WTC11 (cell line): ENCODE measurements at places on chromosomes 4 and X. TPM values are rescaled to one million over a fixed set of nuclear protein-coding genes. Genes with fewer than 3 reads are reported as not detected.

The ARHGEF6 gene
- 5.1 to 5.6 TPM (median 5.2 TPM) in 3 replicates for total RNA-seq

The CT47B1 gene
- not detected in 3 replicates for total RNA-seq

The ANXA10 gene
- total RNA-seq, result not detected in 3 replicates

The IGFBP7 gene
- total RNA-seq, result 1.0 to 1.5 TPM (median 1.4 TPM) in 3 replicates

DNA sequence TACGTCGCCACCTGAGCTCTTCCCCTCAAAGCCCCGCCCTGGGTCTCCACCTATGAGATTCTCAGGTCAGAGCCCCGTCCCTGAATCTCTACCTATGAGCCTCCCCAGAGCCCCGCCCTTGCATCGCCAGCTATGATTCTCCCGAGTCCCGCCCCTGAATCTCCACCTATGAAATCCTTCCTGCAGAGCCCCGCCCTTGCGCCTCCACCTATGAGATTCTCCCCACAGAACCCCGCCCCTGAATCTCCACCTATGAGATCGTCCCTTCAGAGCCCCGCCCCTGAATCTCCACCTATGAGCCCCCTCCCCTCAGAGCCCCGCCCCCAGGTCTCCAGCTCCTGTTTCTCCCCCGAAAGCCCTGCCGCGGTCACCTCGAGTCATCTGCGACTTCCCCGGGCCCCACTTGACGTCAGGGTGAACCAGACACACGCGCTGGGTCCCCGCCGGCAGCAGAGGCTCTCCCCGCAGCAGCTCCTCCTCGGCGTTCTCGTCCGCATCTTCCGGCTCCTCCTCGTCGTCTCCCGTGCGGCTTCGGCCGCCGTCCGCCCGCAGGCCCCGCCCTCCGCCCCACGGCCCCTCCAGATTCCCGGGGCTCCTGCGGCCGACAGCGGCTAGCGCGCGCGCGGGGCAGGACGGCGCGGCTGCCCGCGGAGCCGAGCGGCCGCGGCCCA lies 393 bp downstream of the GTPBP6 start:
- peak overlapping the region; percentile 83 for H3K4me3 ChIP-seq
- peak; percentile 100 for DNase-seq
- H3K27ac ChIP-seq, result peak overlapping the region; percentile 94
- peaks cover 3% of the 10 kb centered on the region; the same call in 1 of the 2 replicates for H3K27me3 ChIP-seq
- H3K4me1 ChIP-seq, result peaks cover 9% of the 10 kb centered on the region

DNA sequence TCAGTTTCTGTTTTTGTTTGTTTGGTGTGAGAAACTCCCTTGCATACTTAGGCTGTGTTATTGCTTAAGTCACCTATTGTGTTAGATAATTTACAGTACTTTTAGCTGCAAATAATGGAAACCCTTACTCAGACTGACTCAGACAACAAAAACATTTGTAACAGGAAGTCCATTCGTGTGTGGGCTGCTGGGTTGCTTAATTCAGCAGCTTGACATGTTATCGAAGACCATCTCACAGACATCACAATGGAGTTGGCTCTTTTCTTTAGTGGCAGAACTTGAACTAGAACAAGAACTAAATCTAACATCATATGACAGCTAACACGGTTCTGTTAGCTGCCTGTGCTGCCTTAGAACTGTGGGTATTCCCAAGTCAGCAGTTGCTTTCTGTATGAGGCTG lies 9.9 kb upstream of the GABRE start:
- no peaks in the 10 kb centered on the region for H3K36me3 ChIP-seq
- DNase-seq, result no peak
- no peaks in the 10 kb centered on the region for H3K27me3 ChIP-seq
- H3K4me1 ChIP-seq, result peaks cover 7% of the 10 kb centered on the region
- no peak overlapping the region for H3K27ac ChIP-seq

DNA sequence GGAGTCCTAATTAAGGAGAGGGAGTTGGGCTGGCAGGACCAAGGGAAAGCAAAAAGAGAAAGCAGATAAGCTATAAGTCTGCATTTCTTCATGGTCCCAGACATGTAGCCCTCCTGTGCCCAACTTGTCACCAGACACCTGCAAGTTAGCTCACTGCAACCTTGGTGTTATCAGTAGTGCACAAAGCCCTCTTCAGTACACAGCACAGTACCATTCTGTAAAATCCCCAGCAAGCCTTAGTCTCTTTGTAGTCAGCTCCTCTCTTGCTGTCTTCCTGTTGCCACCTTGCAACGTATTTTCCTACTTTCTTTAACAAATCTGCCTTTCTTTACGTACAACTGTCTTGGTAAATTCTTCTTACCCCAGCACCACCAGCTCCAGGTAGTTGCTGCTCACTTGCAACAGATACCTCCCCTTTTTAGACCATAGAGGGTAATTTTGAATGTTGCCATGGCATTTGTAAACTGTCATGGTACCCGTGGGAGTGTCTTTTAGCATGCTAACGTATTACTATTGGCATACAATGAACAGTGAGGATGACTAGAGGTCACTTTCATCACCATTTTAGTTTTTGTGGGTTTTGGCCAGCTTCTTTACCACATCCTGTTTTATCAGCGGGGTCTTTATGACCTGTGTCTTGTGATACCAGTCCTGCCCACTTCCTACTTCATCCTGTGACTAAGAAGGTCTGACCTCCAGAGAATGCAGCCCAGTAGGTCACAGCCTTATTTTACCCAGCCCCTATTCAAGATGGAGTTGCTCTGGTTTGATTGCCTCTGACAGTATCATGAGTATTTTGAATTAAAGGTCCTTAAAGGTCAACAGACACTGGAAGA lies 28.3 kb upstream of the AP1S2 start:
- H3K4me3 ChIP-seq, result no peak overlapping the region
- no peak overlapping the region for H3K27ac ChIP-seq
- H3K27me3 ChIP-seq, result no peaks in the 10 kb centered on the region; the same call in 1 of the 2 replicates
- no peak for DNase-seq

DNA sequence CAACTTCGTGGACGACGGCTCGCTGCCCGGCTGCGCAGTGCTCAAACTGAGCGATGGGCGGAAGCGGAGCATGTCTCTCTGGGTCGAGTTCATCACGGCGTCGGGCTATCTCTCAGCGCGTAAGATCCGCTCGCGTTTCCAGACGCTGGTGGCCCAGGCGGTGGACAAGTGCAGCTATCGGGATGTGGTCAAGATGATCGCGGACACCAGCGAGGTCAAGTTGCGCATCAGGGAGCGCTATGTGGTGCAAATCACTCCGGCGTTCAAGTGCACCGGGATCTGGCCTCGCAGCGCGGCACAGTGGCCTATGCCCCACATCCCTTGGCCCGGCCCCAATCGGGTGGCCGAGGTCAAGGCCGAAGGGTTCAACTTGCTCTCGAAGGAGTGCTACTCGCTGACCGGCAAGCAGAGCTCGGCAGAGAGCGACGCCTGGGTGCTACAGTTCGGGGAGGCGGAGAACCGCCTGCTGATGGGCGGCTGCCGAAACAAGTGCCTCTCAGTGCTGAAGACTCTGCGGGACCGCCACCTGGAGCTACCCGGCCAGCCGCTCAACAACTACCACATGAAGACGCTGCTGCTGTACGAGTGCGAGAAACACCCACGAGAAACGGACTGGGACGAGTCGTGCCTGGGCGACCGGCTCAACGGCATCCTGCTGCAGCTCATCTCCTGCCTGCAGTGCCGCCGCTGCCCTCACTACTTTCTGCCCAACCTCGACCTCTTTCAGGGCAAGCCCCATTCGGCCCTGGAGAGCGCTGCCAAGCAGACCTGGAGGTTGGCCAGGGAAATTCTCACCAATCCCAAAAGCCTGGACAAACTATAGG lies 1.5 kb downstream of the MAB21L2 start:
- peak overlapping the region; percentile 86 for H3K4me3 ChIP-seq
- H3K4me1 ChIP-seq, result peaks cover 59% of the 10 kb centered on the region
- no peak overlapping the region for H3K27ac ChIP-seq
- peaks cover 79% of the 10 kb centered on the region for H3K27me3 ChIP-seq
- peak; percentile 49 for DNase-seq

DNA sequence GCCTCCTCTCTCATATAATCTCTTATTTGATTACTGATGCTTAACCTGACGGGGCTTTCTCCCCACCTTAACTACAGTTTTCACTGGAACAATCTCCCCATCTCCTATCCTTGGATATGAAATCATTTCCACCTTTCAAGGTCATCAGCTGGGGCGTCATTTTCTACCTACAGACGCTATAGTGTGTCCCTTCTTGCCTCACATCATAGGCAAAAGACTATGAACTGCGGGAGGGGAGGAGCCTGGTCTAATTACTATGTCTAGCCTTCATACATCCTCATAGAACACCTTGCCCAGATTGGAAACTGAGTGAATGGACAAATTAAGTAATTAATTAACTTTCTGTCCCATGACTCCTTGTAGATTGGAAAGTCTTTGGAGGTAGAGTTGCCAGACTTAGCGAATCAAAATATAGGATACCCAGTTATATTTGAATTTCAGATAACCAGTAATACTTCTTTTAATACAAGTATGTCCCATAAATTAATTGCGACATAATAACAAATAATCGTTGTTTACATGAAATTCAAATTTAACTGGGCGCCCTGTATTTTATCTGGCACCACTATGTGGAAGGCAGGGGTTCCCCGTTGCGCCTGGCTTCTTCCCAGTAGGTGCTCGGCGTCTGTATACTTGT lies 752 bp upstream of the ATP6AP2 start:
- no peaks in the 10 kb centered on the region for H3K36me3 ChIP-seq
- no peak for DNase-seq
- H3K4me1 ChIP-seq, result peaks cover 8% of the 10 kb centered on the region
- no peaks in the 10 kb centered on the region for H3K27me3 ChIP-seq
- peak overlapping the region; percentile 80 for H3K4me3 ChIP-seq
- H3K27ac ChIP-seq, result peak overlapping the region; percentile 91; the same call in 1 of the 2 replicates

DNA sequence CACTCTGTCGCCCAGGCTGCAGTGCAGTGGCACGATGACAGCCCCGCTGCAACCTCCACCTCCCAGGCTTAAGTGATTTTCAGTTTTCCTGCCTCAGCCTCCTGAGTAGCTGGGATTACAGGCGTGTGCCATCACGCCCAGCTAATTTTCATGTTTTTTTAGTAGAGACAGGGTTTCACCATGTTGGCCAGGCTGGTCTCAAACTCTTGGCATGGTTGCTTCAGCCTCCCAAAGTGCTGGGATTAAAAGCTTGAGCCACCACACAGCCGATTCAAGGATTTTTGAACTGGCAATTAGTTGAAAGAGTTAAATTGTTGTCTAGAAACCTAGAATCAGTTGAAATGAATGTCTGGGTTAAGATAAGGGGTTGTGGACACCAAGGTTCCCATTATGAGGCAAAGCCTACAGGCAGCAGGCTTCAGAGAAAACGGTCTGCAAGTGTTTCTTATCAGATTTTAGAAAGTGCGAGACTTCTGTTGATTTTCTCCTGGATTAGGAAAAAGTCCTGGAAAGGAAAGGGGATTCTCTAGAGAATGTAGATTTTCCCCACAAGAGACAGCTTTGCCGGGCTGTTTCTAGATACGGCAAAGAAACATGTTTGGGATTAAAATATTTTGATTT lies 8.3 kb upstream of the CCNI start:
- H3K27ac ChIP-seq, result no peak overlapping the region
- no peak for DNase-seq
- 0 out of 2 replicates have a peak, but pooled peaks cover 2% of the 10 kb centered on the region for H3K27me3 ChIP-seq
- peaks cover 10% of the 10 kb centered on the region for H3K4me1 ChIP-seq

DNA sequence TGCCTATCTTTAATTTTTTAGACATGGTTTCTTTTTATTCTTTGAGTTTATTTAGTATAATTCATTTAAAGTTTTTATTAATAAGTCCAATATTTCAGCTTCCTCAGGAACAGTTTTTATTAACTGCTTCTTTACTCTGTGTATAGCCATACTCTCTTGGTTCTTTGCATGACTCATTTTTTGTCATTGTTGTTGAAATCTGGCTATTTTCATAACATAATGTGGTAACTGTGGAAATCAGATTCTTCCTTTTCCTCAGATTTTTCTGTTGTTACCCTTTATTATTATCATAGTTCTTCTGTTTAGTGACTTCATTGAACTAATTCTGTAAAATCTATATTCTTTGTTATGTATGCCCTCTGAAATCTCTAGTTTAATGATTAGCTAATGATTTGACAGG lies 124.9 kb upstream of the CYSLTR1 start:
- H3K27ac ChIP-seq, result no peak overlapping the region
- H3K4me3 ChIP-seq, result no peak overlapping the region
- no peaks in the 10 kb centered on the region for H3K27me3 ChIP-seq
- peaks cover 3% of the 10 kb centered on the region; the same call in 1 of the 2 replicates for H3K36me3 ChIP-seq

- no peak for DNase-seq
- no peaks in the 10 kb centered on the region for H3K27me3 ChIP-seq
- H3K27ac ChIP-seq, result peak overlapping the region; percentile 45; the same call in 1 of the 2 replicates
- peaks cover 52% of the 10 kb centered on the region for H3K4me1 ChIP-seq
- peak overlapping the region; percentile 80 for H3K4me3 ChIP-seq
- H3K36me3 ChIP-seq, result no peaks in the 10 kb centered on the region
These were observed 1.1 kb downstream of the MECP2 start for GRCh38 chrX:154096140-154097002.

DNA sequence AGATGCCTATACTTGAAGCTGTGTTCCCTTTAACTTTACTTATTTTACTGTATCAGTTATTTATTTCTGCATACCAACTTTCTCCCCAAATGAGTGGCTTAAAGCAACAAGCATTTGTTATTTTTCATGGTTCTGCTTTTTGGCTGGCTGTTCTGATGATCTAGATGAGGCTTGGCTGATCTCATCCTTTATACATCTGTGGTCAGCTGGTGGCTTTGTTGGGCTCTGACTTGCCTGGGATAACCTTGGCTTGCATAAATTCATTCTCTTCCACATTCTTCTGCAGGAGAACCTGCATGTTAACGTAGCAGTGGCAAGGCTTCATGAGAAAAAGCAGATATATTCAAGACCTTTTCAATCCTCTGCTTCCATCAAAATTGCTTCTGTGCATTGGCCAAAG lies 1317.6 kb downstream of the ADGRL3 start:
- no peak for DNase-seq
- peaks cover 18% of the 10 kb centered on the region for H3K4me1 ChIP-seq
- peaks cover under 1% of the 10 kb centered on the region; the same call in 1 of the 2 replicates for H3K36me3 ChIP-seq

- H3K4me3 ChIP-seq, result no peak overlapping the region
- H3K36me3 ChIP-seq, result no peaks in the 10 kb centered on the region
- no peak overlapping the region for H3K27ac ChIP-seq
- DNase-seq, result no peak
These were observed 2123.1 kb upstream of the TENM3 start for GRCh38 chr4:180120068-180120467.

- H3K27ac ChIP-seq, result peak overlapping the region; percentile 83
- no peak overlapping the region for H3K4me3 ChIP-seq
- peaks cover 10% of the 10 kb centered on the region for H3K4me1 ChIP-seq
These were observed 213.7 kb downstream of the FSTL5 start for GRCh38 chr4:161949946-161950725.

DNA sequence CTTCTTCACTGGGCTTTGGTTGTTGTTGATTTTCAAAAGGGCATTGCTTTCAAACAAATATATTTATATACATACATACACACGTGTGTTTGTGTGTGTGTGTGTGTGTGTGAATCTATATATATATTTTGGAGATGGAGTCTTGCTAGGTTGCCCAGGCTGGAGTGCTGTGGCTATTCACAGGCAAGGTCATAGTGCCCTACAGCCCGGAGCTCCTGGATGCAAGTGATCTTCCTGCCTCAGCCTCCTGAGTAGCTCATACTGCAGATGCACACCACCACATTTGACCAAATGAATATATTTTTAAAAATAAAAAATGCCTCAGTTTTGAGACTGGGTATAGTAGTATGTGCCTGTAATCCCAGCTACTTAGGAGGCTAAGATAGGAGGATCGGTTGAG lies 34.4 kb downstream of the FRAS1 start:
- H3K27ac ChIP-seq, result peak overlapping the region; percentile 100
- H3K36me3 ChIP-seq, result peaks cover 51% of the 10 kb centered on the region
- no peaks in the 10 kb centered on the region for H3K27me3 ChIP-seq
- peaks cover 44% of the 10 kb centered on the region for H3K4me1 ChIP-seq
- H3K4me3 ChIP-seq, result no peak overlapping the region

GRCh38 chr4:37130465-37130864 lies 114.1 kb upstream of the NWD2 start:
- H3K27me3 ChIP-seq, result no peaks in the 10 kb centered on the region
- H3K4me3 ChIP-seq, result no peak overlapping the region
- peaks cover 4% of the 10 kb centered on the region for H3K4me1 ChIP-seq
- H3K27ac ChIP-seq, result no peak overlapping the region
- DNase-seq, result no peak
